ENCODE measurements at places on chromosomes 3 and 15.

- DNase-seq: no peak
These were observed 7.5 kb upstream of the CHMP2B start for GRCh38 chr3:87219611-87220010.

DNA sequence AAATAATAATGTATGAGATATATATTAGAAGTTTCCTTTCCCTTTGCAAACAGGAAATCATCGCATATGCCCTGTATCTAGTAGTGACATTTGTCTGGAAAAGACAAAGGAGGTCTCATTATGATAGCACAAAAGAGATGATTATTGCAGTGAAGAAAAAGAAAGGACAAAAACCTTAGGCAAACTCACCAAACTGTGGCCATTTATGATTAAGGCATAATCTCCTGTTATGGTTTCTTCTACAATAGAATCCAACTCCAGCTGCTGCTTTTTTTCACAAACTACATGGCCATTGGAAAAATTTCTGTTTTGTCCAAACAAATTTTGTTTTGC lies 218.2 kb downstream of the ATP8B4 start:
- DNase-seq: no peak

- no peak for DNase-seq
These were observed 843.4 kb upstream of the DPPA4 start for GRCh38 chr3:110180733-110181132.

- no peak for DNase-seq
These were observed 22.8 kb upstream of the NOX5 start for GRCh38 chr15:68991723-68992122.

GRCh38 chr3:152938974-152939636 lies 104.2 kb downstream of the P2RY1 start:
- DNase-seq: no peak

All from glomerular endothelial cell (primary cell).